ENCODE measurements at places on chromosomes 12 and 14. TPM values are rescaled to one million over a fixed set of nuclear protein-coding genes. Genes with fewer than 3 reads are reported as not detected.

MON2 gene
- 70.1 TPM for total RNA-seq

KANSL2 gene
- total RNA-seq = 116 TPM

OR4K14 gene
- total RNA-seq = not detected

PLEKHD1 gene
- 0.25 TPM for total RNA-seq

DDX51 gene
- 41.2 TPM for total RNA-seq

SNRPF gene
- total RNA-seq = 22.4 TPM
